ENCODE measurements at places on chromosomes 5 and 9. TPM values are rescaled to one million over a fixed set of nuclear protein-coding genes. Genes with fewer than 3 reads are reported as not detected.

DNA sequence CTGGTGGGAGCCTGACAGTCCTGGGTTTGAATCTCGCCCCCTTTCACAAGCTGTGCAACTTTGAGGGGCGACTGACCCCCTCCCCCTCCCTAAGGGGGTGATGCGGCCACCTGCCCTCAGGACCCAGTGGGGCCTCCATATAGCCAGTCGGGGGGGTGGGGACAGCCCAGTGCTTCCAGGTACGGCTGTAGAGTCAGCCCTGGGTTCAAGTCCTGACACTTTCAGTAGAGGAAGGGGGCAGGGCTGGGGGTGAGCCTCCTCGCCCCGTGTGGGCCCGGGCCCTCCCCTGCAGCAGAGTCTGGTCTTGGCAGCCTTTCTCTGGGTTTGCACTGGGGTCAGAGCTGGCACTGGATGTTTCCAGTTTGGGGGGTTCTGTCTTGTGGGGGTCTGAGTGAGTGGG lies 216.3 kb downstream of the C9orf50 start:
- H3K4me3 ChIP-seq, result no peak overlapping the region
- no peak for DNase-seq
- peaks cover 4% of the 10 kb centered on the region for H3K4me1 ChIP-seq
- H3K27me3 ChIP-seq, result no peaks in the 10 kb centered on the region

DNA sequence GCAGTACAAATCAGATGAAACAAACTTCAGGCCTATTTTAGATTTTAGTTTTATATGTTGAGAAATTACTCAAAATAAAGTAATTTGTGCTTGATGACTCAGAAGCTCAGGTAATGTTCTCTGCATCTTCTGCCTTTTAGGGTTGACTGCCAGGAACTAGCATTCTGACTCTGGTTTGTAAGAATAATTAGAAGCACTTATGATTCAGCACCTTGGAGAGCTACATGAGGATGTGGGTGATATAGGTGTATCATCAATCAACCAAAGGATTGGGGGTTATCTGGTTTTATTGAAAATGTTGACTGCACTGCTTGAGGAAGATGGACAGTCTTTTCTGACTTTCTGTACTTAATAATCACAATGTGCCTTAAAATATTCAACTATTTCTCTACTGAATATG lies 118.7 kb upstream of the SGCD start:
- no peak overlapping the region for H3K4me3 ChIP-seq
- no peaks in the 10 kb centered on the region for H3K36me3 ChIP-seq
- H3K27ac ChIP-seq, result no peak overlapping the region
- no peaks in the 10 kb centered on the region for H3K27me3 ChIP-seq
- no peak for DNase-seq

- DNase-seq, result no peak
- no peaks in the 10 kb centered on the region for H3K4me1 ChIP-seq
- H3K36me3 ChIP-seq, result no peaks in the 10 kb centered on the region
- no peak overlapping the region for H3K27ac ChIP-seq
- H3K27me3 ChIP-seq, result no peaks in the 10 kb centered on the region
These were observed 21.6 kb downstream of the PAEP start for GRCh38 chr9:135582966-135583687.

DNA sequence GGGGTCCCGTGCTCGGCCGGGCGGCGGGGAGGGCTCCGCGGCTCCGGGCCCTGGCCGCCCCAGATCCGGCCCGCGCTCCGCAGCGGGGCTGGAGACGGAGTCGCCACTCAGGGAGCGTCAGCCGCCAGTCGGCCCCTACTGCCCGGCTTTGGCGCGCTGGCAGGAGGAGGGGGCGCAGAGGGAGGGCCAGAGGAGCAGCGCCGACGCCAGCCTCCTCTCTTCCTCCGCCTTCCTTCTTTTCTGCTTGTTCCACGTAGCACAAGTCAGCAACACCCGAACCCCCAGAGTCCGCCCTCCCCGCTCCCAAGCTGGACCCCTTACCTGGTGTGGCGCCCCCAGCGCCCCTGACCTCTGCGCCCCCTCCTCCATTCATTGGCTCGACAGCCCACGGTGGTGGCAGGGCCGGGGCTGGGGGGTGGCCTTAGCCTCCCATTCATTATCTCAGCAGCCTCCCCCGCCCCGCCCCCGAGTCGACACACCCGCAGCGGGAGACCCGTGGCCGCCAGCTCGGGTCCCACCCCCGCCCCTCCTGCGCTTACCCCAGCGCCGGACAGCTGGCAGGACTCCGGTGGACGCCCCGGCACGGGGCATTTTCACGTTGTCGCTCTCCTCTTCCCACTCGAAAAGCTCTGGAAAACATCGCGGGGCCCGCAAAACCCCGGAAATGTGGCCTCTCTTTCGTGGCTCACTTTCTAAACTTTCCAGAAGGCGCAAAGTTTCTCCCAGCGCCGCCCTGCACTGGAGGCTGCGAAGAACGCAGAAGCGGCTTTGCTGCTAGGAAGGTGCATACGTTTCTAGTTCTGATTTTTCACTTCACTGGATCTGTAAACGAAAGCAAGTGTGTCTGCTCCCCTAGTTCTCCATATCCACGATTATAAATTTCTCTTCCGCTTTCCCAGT lies at the start of gene LPAR1:
Gene LPAR1 (minus strand): TSS at position 140 of the 900 bp plus-strand sequence. CDS start 66,353 bp downstream, outside the sequence.
- H3K27ac ChIP-seq, result peak within 1 kb of the TSS; percentile 85
- peak within 1 kb of the TSS; percentile 57 for H3K4me3 ChIP-seq
- H3K36me3 ChIP-seq, result no peaks in the 10 kb centered on the region
- peaks cover 7% of the 10 kb centered on the region for H3K27me3 ChIP-seq
- no peaks in the 10 kb centered on the region for H3K4me1 ChIP-seq

DNA sequence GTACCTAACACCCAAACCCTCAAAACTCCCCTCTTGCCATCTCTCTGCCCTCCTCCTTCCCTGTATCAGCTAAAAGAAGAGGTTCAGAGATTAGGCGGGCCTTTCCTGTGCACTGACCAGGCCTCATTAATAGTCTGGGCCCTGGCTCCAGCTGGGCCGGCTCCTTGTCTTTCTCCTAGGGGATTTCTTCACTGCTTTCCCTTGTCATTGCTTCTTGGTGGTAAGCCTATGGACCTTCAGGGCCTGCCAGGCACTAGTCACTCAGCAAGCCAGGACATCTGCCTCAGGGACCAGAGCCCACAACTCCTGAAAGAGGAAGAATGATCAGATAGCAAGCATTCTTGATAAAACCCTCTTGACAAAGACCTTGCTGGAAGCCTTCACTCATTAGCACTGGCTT lies 50.9 kb downstream of the MRRF start:
- no peak for DNase-seq
- no peaks in the 10 kb centered on the region for H3K36me3 ChIP-seq
- no peak overlapping the region for H3K27ac ChIP-seq
- no peaks in the 10 kb centered on the region for H3K27me3 ChIP-seq
- no peaks in the 10 kb centered on the region for H3K4me1 ChIP-seq

Gene MLANA
- total RNA-seq, result not detected

- no peaks in the 10 kb centered on the region for H3K4me1 ChIP-seq
- no peaks in the 10 kb centered on the region for H3K27me3 ChIP-seq
- H3K4me3 ChIP-seq, result no peak overlapping the region
- H3K27ac ChIP-seq, result no peak overlapping the region
These were observed 10.4 kb downstream of the RGS7BP start for GRCh38 chr5:64516216-64516615.

Gene CTXN3
- total RNA-seq, result not detected

- H3K4me3 ChIP-seq, result no peak overlapping the region
- no peaks in the 10 kb centered on the region for H3K27me3 ChIP-seq
- DNase-seq, result peak; percentile 76
- H3K36me3 ChIP-seq, result no peaks in the 10 kb centered on the region
These were observed 194.6 kb downstream of the AOPEP start for GRCh38 chr9:94921092-94921471.

Gene ECM2
- 23.5 TPM for total RNA-seq

DNA sequence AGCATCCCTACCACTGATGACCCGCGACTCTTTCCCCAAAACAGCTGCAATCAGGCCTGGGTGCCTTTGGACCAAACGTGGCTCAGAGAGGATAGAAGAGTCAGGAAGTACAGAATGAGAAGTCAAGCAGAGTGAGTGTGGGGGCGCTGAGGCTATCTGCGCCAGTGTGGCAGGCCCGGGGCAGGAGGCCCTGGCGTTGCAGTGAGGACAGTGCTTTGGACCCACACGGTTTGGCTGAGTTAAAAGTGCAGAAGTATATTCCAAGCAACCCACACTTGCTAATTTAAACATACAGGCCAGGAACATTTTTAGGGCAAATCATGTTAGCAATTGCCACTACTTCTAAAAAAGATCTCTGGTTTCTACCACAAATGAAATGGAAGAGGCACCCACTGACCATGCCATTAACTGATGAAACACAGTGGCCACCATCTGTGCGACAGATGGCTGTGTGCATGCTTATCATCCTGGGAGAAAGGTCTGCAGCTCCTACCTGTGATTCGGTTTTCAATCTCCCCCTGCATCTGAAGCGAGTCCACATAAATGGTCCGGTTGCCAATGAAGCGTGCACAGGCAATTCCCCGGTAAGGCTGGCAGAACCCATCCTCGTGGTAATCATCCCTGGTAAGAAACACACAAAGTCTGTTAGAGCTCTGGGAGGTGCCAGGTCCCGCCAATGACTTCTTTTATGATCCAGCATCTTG lies 213.0 kb downstream of the ROR2 start:
- H3K27me3 ChIP-seq, result no peaks in the 10 kb centered on the region
- no peaks in the 10 kb centered on the region for H3K36me3 ChIP-seq
- H3K27ac ChIP-seq, result no peak overlapping the region
- no peaks in the 10 kb centered on the region for H3K4me1 ChIP-seq
- H3K4me3 ChIP-seq, result no peak overlapping the region
- no peak for DNase-seq

Gene ANKRD20A1
- total RNA-seq, result not detected

- no peaks in the 10 kb centered on the region for H3K4me1 ChIP-seq
- no peaks in the 10 kb centered on the region for H3K36me3 ChIP-seq
- H3K4me3 ChIP-seq, result no peak overlapping the region
- no peaks in the 10 kb centered on the region for H3K27me3 ChIP-seq
- H3K27ac ChIP-seq, result no peak overlapping the region
These were observed 31.8 kb downstream of the TSTD2 start for GRCh38 chr9:97601228-97601898.

Gene SDHA
- 97.1 TPM for total RNA-seq

Gene KLHL3
- total RNA-seq, result 10.5 TPM

GRCh38 chr5:160637357-160638090 lies 214.5 kb downstream of the ATP10B start:
- H3K27me3 ChIP-seq, result no peaks in the 10 kb centered on the region
- H3K4me3 ChIP-seq, result no peak overlapping the region
- H3K36me3 ChIP-seq, result no peaks in the 10 kb centered on the region
- DNase-seq, result no peak
- no peak overlapping the region for H3K27ac ChIP-seq

Gene FOXI1
- total RNA-seq, result not detected

- H3K36me3 ChIP-seq, result no peaks in the 10 kb centered on the region
- H3K4me3 ChIP-seq, result no peak overlapping the region
- H3K27me3 ChIP-seq, result peaks cover 84% of the 10 kb centered on the region
- H3K4me1 ChIP-seq, result peaks cover 4% of the 10 kb centered on the region
- no peak for DNase-seq
These were observed 11.9 kb upstream of the LHX2 start for GRCh38 chr9:123999661-124000060.

Gene GALNT10
- total RNA-seq, result 8.5 TPM

- H3K4me1 ChIP-seq, result no peaks in the 10 kb centered on the region
- H3K27ac ChIP-seq, result no peak overlapping the region
- H3K27me3 ChIP-seq, result no peaks in the 10 kb centered on the region
These were observed 18.5 kb upstream of the SNX2 start for GRCh38 chr5:122756264-122756911.

GRCh38 chr5:107919969-107920368 lies 249.2 kb upstream of the EFNA5 start:
- H3K27ac ChIP-seq, result no peak overlapping the region
- no peaks in the 10 kb centered on the region for H3K4me1 ChIP-seq
- H3K27me3 ChIP-seq, result no peaks in the 10 kb centered on the region
- DNase-seq, result no peak

Gene PTPRD
- 3.8 TPM for total RNA-seq

DNA sequence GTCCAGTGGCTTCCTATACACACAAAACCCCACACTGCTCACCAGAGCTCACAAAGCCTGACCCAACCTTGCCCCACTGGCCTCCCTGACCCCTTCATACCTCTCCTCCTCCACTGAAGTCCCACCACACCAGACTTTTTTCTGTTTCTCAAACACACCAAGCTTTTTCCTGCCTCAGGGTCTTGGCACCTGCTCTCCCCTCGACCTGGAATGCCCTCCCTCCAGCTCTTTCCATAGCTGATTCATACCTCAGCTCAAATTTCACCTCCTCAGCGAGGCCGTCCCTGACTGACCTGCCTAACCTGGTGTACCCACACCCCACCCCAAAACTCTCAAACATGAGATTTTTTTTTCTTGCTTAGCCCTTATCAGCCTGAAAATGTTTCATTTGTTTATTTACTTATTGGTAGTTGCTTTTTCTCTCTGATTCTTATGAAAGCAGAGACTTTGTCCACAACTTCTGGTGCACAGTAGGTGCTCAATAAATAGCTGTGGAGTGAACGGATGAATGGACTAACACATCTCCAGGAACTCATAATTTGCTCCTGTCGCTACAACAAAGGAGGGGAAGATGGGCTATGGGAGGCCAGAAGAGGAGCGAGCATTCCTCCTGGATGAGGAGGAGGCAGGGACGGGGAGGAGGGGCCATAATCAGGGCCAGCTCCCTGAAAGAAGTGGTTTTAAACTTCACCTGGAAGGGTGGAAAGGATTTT lies 84.3 kb downstream of the SH3TC2 start:
- H3K27me3 ChIP-seq, result no peaks in the 10 kb centered on the region
- H3K27ac ChIP-seq, result no peak overlapping the region
- DNase-seq, result no peak

DNA sequence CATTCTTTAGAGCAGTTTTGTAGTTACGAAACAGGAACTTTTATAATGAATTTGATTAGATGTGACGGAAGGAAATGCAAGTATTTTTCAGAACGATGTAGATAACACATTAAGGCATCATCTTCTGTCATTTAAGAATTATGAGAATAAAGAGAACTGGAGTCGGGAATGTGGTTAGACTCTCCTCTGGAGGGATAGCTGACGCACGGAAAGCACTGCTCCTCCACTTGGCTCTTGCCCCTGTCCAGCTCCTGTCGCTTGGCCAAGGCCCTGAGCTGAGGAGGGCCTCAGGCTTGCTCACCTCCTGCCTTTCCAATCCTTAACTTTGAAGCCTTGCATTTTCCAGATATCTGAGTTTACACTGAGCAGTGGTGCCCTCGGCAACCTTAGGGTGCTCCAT lies 60.5 kb downstream of the MAP1B start:
- H3K27me3 ChIP-seq, result no peaks in the 10 kb centered on the region
- H3K4me1 ChIP-seq, result peaks cover 10% of the 10 kb centered on the region
- H3K36me3 ChIP-seq, result no peaks in the 10 kb centered on the region
- H3K27ac ChIP-seq, result peak overlapping the region; percentile 78
- DNase-seq, result no peak
- no peak overlapping the region for H3K4me3 ChIP-seq

DNA sequence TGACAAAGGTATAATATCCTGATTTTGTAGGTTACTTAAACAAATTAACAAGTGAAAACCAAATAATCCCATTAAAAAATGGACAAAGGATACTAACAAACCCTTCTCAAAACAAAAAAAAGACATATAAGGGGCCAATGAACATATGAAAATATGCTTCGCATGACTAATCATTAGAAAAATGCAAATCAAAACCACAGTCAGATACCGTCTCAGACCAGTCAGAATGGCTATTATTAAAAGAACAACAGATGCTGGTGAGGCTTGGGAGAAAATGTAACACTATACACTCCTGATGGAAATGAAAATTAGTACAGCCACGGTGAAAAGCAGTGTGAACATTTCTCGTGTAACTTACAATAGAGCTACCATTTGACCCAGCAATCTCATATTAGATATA lies 1542.2 kb upstream of the CDH9 start:
- DNase-seq, result no peak
- no peaks in the 10 kb centered on the region for H3K36me3 ChIP-seq
- H3K27ac ChIP-seq, result no peak overlapping the region
- no peak overlapping the region for H3K4me3 ChIP-seq

Measured in uterus (tissue), 4 donors.